ENCODE measurements at places on chromosomes 7 and 10.

GRCh38 chr10:75653761-75654160 is 222.3 kb downstream of the LRMDA start:
- DNase-seq: no peak

DNA sequence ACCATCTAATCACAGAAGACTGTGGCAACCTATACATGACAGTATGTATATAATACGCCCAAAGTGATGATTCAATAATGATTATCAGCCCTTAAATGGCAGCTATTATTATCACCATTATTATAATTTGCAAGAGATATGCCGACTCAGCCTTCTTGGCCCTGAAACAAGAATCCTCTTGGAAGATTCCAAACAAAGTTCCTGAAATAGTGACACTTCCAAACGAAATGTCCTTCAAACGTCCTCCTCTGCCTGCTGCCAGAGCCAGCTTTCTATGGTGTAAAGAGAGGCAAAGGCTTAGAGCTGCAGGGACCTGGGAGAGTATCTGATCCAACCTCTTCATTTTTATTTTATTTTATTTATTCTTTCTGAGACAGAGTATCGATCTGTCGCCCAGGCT is 36.0 kb downstream of the NRAP start:
- DNase-seq: no peak

- DNase-seq: no peak
Observed at GRCh38 chr7:47320296-47320695, 261.6 kb downstream of the TNS3 start.

- no peak for DNase-seq
Observed at GRCh38 chr7:30563326-30563942, 31.2 kb upstream of the GARS1 start.

- DNase-seq: no peak
Observed at GRCh38 chr7:136324073-136324704, 347.0 kb upstream of the MTPN start.

GRCh38 chr10:101257084-101257483 is 27.8 kb upstream of the LBX1 start:
- no peak for DNase-seq

DNA sequence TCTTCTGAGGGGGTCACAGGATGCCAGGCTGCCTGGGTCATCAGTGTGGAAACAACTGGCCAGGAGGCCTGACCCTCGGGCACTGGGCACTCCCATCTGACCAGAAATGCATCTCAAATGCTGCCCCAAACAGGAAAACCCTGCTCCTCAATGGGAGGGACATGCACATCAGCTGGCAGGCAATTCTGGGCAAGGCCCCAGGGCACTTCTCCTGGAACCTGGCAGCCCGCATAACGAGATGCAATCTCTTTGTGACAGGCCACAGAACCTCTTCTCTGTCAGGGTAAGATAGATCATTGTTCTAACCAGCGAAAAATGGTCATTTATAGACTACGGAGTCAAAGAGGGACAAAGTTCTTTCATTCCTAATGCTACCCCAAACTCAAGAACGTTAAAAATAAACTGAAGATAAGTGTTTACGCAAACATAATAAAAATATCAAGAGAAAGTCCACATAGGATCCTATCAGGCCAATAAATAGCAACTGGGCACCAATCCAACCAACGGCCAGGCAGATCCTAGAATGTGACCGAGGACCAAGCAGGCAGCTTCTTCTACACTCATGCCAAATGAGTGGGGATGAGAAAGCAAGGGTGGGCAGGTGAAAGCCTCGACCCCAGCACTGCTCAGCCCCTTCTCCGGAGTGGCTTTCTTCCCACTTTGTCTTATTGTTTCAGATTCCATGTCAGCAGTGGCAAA is 212.3 kb downstream of the TCERG1L start:
- no peak for DNase-seq

DNA sequence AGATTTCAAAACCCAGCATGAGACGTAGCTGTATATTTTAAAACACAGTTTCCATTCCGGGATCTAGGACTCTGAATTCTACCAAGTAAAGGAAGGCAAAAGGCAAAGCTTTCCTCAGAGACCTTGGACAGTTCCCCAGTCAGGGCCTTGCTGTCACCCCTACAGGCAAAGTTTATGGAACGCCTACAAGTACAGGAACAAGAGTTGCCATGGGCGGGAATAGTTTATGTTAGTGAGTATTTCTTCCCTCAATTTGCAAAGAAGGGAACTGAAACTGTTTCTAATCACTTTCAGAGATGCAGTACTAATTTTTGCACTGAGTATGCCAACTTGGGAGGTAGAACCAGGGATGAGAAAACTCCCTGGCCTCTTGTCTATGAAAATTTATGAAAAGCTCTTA is 68.2 kb upstream of the LRGUK start:
- no peak for DNase-seq

DNA sequence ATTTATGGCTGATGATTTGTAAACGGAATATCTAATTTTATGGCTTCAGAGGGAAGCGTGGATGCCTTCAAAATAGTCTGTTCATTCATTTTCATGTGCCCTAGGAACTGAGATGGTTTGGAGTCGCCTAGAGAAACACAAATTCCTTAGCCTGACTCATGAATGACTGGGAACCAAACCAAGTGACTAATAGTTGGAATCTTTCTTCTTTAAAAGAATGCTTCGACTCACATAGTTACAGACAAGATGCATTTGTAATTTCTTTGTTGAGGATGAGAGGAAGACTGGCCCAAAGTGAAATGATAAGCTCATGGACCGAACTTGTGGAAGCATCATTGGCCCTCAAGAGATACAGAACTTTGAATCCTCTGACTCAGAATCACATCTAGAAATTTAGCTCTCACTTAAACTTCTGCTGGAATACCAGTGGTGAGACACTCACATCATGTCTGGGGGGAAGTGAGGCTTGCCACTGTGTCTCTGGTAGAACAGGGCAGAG is 1107.2 kb downstream of the NRG3 start:
- DNase-seq: no peak

DNA sequence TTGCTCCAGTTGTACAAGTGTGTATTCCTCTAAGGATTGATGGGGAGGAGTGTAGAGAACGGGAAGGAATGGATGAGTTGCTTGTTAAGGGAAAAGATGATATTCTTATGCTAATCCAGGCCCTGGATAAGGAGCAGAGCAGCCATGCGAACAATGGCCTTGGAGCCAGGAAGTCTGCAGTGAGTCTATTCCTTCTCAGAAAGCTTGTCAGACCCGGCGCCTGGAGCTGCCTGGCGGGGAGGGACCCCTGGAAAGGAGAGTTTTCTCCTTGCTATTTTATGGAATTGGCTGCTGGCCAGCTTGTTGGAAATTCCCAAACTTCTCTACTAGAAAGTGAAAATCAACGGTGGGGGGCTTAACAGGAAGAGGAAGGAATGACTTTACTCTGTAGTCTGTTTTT is 89.1 kb downstream of the MMRN2 start:
- DNase-seq: no peak

DNA sequence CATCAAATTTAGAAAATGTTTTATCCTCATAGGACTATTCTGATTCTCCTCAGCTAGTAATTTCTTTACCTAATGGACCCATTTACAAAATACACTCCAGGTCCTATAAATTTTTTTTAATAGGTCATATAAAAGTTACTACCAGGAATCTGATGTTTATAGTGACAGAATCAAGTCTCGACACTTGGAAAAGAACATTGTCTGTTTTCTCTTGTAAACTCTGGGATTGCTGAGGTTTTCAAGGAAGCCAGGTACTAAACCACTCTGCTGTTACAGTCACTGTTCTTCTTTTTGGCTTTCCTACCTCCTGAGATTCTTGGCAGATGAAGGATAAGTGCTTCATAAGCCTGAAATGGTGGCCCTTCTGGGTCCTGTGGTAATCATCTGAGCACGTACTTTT is 493.1 kb downstream of the AUTS2 start:
- no peak for DNase-seq

DNA sequence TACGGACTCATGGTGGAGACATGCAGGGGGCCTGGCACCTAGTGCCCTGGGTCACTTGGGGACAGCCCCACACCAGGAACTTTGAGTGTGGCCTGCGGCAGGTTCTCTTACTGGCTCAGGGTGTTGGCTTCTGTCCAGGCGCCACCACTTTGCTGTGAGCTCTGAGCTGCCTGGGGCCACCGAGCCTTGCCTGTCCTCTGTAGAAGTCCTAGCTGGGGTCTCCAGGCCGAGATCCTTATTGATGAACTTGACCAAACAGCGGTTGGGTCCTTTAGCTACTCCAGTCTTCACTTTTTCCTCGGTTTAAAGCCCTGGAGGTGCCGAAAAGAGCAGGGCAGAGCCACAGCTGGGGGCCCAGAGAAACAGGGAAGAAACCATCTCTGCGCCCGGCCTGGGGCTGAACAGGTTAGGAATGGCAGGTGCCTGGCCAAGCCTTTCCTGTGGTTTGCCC is 41.3 kb downstream of the ZNF467 start:
- no peak for DNase-seq

DNA sequence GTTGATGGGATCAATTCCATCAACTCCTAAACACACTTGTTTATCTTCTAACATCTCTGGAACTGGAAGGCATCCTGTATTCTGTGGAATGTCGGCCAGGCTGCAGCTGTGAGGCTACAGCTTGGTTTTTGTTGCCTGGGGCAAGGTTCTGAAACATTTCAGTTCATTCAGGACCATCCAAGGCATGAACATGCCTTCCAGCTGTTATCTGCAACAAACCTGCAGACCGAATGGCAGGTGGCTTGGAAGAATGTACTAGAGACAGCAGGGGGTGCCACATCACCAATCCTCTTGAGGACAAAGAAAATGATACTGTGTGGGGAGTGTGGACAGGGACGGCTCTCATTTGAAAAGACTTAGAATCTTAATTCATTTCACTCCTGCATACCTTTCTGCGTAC is 12.4 kb downstream of the PAPOLB start:
- no peak for DNase-seq

GRCh38 chr10:94123258-94123995 is 129.7 kb downstream of the PLCE1 start:
- DNase-seq: no peak

GRCh38 chr7:2299131-2299829 is 15.0 kb downstream of the SNX8 start:
- no peak for DNase-seq

DNA sequence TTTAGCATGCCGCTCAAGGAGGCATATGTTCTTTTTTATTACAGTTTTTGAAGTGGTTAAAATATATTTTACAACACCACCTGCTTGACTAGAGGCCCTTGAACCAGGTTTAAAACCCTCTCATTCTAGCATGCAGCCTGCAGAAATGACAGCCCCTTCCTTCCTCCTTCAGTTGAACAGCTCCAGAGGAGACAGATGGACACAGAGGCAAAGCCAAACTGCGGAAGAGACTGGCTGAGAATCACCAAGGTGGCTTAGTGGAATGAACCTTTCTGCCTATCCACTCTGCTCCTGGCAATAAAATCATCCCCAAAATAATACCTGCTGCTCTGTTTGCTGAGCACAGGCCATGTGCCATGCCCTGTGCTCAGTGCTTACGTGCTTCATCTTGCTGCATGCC is 23.9 kb upstream of the PLPP4 start:
- DNase-seq: no peak

DNA sequence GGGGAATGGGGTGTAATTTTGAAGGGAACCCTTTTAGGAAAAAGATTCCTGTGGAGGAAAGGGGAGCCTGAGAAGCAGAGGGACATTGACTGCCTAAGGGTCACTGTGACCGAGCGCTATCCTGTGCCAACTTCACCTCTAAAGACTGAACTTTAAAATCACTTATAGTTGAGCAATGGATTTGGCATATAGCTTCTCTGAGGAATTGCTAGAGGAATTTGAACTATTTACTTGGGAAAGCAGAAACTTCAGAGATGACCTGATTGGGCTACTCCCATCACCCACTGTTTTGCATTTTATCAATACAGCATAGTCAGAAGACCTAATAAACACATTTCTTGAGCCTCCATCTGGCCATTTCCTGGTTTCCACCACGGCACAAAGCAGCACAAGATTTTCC is 23.7 kb upstream of the WNT16 start:
- DNase-seq: no peak

DNA sequence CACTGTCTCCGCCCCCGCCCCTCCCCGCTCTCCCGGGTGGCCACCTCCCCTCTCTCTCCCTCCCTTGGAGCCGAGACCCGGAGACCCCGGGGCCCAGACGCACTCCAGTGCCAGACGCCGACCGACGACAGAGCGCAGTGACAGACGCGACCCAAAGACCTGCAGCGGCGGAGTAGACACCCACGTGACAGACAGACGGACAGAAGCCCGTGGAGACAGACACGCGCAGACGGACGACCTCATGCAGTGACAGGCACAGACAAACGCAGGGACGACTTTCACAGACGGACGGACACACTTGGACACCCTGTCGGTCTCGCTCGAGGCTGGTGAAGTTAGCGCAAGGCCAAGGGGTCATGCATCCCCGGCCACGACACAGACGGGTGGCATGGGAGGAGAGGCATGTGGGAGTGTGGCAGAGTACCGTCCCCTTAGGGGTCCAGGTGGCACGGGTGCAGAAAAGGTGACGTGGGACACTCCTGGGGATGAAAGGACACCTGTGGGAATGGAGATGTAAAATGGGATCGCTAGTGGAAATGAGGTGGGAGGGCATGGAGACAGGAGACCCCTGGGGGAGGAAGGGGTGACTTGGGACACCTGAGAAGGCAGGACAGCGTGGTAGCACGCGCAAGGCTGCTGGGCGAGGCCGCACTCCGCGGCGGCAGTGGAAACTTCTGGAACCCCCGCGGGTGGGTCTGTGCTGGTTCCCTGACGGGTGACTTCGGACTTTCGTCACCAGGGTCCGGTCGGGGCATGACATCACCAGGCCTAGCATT is 456 bp upstream of the ACHE start:
- DNase-seq: no peak

Data from NCI-H748 treated with DMSO at 0.1 percent for 48 hours (cell line).